Natural killer cell treated with Interleukin-12 subunit alpha and Interleukin-12 subunit beta and Interleukin-15 and Interleukin-18, amount 100 ng/mL, for 72 hours (primary cell): ENCODE measurements at places on chromosomes 2 and 18.

- no peak for DNase-seq
These were observed 12.2 kb upstream of the NFATC1 start for GRCh38 chr18:79383388-79384056.

GRCh38 chr18:42330296-42330695 lies 375.3 kb downstream of the PIK3C3 start:
- no peak for DNase-seq

- DNase-seq: peak; percentile 61
These were observed at the start of gene CACNB4 for GRCh38 chr2:152098496-152099366. TSS of gene CACNB4 (minus strand) at chr2:152099044.

DNA sequence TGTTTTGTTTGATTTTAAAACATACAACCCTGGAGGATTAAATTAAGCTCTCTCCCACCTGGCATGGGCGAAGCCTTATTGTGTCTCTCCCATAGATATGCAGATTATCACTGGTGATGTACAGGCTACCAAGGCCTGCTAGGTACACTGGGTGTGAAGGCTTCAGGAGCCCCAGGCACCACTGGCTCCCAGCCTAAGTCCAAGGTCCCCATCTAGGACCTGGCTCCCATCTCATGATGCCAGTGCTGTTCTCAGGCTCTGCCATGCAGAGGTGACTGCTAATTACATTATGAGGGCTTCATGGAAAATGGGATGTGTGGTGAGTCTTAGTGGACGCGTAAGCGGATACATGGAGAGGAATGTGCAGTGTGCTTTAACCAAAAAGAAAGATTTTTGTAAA lies 201.2 kb upstream of the KLHL29 start:
- no peak for DNase-seq

DNA sequence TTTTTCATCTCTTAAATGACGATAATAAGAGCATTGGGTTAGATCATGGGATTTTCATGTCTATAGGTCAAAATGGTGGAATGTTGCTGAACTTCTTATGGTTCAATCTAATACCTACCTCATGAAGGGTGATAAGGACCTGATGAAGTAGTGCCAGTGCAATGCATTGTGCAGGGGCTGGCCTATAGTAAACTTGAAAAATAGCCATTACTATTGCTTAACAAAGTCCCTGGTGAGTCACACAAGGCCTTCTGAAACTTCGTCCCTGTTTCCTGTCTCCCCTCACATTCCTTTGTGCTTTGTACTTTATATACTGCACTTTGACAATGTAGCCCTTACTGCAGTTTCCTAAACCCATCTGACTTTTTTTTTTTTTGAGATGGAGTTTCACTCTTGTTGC lies 515.9 kb downstream of the SLC4A3 start:
- no peak for DNase-seq

GRCh38 chr18:58314284-58314683 lies 270.3 kb downstream of the NEDD4L start:
- DNase-seq: no peak

GRCh38 chr2:159094173-159094737 lies 125.8 kb downstream of the TANC1 start:
- no peak for DNase-seq

GRCh38 chr2:20182241-20182931 lies 42.5 kb downstream of the SDC1 start:
- DNase-seq: no peak

GRCh38 chr18:33558529-33558928 lies 19.5 kb upstream of the ASXL3 start:
- DNase-seq: no peak

- DNase-seq: no peak
These were observed 242.5 kb downstream of the CYP26B1 start for GRCh38 chr2:71905205-71905604.

DNA sequence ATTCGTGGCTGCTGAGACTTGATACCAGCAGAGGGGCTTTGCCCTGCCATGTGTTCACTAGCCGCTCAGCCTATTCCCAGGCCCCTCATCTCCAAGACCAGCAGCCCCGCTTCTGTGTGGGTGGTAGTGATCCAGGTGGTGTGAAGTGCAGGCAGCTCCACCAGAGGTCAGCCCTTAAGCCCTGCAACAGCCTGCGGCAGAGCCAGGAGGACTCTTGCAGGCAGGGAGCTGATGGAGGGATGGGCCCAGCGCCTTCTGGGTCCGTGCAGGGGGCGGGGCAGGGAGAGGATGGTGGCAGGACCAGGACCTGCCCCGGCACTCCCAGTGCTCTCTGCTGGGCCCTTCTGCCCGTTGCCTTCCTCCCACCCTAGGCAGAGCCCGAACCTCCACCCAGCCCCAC lies 162.0 kb downstream of the SH3BP4 start:
- DNase-seq: no peak

DNA sequence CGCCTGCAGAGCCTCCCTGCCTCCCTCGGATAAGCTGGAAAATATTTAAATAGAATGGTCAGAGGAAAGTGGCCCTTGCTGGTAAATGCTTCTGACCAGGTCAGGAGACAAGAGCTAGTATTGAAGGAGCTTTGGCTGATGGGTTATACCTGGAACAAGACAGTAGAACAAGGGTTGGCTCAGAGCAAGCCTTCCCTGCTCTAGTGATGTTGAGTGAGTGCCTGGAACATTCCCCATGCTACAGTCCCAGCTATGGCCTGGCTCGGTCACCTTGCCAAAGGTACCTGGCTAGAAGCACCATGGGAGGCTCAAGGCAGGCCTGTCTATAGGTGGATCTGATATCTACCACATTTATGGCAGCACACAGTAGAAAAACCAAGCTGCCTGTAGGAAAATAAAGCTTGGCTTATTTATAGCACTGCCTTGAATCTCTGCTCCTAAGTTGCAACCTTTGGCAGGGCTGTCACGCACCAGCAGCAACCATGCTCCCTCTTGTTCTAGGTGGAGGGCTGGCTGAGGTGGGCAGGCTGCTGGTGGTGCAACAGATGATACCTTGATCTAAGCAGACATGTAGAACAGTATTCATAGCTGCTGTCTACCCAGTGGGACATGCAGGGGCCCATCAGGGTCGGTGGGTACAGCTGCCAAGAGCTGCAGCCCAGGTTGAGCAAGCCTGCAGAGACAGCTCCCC lies 66.7 kb upstream of the BCL2L11 start:
- DNase-seq: no peak
